PC-9 (cell line): ENCODE measurements at places on chromosomes 12 and 14. TPM values are rescaled to one million over a fixed set of nuclear protein-coding genes. Genes with fewer than 3 reads are reported as not detected.
A peak's percentile ranks its signal among the peaks of the same experiment; 100 is the strongest.

Gene CLEC14A
- 0.23 and 0.31 TPM in 2 replicates for total RNA-seq

Gene PEX5
- 62.1 and 76.3 TPM in 2 replicates for total RNA-seq

Gene NKX2-1
- total RNA-seq: not detected in 2 replicates

DNA sequence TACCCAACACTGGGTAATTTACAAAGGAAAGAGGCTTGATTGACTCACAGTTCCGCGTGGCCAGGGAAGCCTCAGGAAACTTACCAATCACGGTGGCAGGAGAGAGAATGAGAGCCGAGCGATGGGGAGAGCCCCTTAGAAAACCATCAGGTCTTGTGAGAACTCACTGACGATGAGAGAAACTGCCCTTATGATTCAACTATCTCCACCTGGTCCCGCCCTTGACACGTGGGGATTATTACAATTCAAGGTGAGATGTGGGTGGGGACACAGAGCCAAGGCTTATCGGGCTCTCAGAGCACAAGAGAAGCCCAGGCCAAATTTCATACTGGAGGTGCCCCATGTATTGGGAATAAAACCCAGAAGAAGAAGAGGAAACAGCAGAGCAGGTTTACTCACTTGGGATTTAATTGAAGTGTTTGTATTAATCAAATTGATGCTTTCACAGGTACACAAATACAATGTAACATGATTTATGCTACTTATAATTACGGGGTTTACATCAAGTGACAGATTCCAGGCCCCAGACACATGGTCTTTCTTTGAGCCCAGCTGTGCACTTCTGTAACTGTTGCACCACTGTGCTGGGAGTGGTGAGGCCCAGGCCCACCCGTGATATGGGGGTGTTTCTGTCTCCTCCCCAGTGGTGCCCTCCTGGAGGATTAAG lies 8.2 kb upstream of the CCDC85C start:
- H3K36me3 ChIP-seq: no peaks in the 10 kb centered on the region
- no peaks in the 10 kb centered on the region for H3K4me1 ChIP-seq
- no peak overlapping the region for H3K27ac ChIP-seq

DNA sequence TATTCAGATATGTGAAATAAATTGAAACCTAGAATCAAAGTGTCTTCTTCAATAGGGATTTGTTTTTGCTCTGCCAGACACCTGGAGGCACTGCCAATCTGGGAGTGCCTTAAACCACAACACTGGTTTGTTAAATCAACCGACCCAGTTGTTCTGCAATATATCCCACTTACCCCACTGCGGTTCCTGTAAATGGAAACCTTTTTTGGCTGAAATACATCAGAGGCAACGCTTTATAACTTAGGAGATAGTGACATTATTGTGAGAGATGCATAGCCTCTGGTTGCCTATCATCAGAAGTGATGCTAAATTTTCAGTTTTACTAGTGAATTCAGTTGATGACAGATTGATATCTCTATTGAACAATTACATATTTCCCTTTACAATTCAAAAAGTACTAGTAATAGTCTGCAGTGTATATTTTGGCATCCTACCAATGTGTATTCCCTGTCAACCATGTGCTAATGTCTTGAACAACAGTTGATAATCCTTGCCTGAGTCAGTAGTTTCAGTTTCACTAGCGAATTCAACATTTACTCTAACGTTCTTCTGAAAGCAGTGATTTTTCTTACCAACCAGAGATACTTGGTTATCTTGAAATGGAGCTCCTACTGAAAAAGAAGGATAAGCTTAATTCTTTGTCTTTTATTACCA lies 30.5 kb downstream of the PPP2R5C start:
- peak overlapping the region; percentile 22; the same call in 1 of the 2 replicates for H3K4me3 ChIP-seq
- no peaks in the 10 kb centered on the region for H3K27me3 ChIP-seq
- H3K27ac ChIP-seq: peak overlapping the region; percentile 24

- peak overlapping the region; percentile 14; the same call in 1 of the 2 replicates for H3K4me3 ChIP-seq
- H3K4me1 ChIP-seq: peaks cover 61% of the 10 kb centered on the region
- H3K27ac ChIP-seq: peak overlapping the region; percentile 99
- H3K27me3 ChIP-seq: no peaks in the 10 kb centered on the region
These were observed 93.7 kb upstream of the FUT8 start for GRCh38 chr14:65318636-65319506.

Gene DENND5B
- 9.2 and 10.2 TPM in 2 replicates for total RNA-seq

GRCh38 chr12:132021031-132021871 lies 71.5 kb downstream of the EP400 start:
- peaks cover 39% of the 10 kb centered on the region for H3K36me3 ChIP-seq
- H3K4me1 ChIP-seq: no peaks in the 10 kb centered on the region
- H3K4me3 ChIP-seq: no peak overlapping the region
- DNase-seq: no peak
- no peaks in the 10 kb centered on the region for H3K27me3 ChIP-seq
